Hypothalamus (tissue), 51 donors: ENCODE measurements at places on chromosomes 13 and 19.

DNA sequence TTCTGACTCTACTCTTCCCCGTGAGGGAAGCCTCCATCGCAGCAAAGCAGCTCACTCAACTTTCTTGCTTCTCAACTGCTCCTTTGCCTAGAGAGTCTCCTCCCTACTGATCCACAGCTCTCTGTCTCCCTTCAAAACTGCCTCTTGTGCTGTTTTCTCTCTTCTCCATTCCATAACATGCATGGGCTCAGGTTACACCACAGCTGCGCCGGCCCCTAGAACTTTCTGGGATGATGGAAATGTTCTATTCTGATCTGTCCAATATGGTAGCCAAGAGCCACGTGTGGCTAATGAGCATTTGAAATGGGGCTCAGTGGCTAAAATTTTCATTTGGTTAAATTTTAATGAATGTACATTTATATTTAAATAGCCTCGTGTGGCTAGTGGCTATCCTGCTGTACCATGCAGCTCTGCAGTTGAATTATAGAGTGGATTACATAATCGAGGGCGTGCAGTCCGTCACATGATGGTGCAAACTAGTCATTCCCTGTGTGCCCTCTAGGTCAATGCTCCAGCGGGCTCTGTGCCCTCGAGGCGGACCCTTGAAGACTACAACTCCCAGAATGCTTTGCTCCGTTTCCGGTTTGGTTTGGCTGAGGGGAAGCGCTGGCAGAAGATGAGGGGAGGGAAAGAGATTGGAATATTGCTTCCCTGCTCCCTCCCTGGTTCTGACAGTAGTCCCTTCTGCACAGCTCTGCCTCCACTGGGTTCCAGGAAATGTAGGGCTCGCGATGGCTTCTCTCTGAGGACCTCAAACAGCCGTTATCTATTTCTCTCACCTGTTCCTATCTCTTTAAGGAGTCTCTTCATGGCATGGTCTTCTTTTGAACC is 109.8 kb downstream of the CACNA1A start:
- peak; percentile 5 for DNase-seq

DNA sequence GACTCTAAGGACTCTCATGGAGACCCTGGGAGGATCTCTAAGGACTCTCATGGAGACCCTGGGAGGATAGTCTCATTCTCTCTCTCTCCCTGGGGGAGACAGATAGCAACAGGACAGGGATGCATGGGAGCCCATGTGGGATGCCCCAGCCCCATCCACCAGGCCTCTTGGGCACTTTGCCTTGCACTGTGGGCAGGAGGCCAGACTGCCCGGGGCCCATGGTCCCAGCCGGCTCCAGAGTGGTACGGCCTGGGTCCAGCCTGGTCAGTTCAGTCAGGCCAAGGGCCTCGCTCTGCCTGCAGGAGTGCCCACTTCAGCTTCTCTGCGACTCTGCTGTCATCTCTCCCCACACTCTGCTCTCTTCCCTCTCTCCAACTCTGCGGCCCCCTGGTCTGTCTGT is 48.6 kb upstream of the SHKBP1 start:
- DNase-seq = no peak

DNA sequence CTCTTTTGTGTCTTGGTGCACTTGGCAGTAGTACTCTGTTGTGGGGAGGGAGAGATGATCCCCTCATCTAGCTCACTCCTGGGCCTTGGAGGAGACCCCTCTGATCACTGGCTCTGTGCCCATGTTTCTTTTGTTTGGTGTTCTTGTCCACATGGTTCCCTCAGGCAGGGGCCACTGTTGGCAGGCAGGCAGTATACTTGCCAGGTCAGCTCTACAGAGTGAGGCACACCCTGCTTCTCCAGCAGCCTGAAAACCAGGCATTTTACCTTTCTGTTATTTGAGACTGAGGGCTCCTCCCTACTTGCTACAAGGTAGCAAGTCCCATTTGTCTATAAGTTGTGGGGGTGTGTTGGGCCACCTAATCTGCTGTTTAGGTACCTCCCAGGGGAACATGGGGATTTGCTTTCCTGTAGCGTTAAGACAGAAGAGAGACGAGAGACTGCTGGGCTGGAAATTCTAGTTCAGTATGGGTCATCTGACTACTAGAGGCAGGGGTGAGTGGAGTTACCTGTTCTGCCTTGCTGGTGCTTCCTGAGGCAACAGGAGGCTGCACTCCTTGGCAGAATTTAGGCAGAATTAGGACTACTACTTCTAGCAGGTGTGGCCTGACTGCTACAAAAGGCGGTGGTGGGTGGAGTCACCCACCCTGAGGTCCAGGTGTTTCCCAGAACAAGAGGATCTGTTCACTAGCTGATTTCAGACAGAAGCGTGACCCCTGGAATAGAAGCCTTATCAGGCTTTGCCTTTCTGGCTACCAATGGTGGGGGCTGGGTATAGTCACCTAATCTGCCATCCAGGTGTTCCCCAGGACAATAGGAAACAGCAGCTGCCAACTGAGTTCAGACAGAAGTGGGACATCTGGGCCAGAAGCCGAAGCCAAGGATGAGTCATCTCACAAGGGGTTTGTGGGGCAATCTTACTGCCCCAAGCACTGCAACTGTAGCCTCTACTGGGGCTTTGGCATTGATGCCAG is 843.0 kb upstream of the ATXN8OS start:
- no peak for DNase-seq

DNA sequence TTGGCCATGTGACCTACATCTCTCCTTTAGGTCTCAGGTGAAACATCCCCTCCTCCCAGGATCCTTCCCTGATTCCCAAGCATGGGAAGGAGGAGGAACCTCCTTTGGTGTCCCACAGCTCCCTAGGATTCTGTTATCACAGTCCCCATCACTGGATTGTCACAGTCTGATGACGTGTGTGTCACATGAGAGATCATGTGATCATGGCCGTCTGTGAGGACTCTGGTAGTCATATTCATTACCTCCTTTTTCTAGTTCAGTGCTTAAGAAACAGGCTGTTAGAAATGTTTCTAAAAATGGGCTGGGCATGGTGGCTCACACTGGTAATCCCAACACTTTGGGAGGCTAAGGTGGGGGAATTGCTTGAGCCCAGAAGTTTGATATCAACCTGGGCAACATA is 3.0 kb downstream of the DHX34 start:
- no peak for DNase-seq

DNA sequence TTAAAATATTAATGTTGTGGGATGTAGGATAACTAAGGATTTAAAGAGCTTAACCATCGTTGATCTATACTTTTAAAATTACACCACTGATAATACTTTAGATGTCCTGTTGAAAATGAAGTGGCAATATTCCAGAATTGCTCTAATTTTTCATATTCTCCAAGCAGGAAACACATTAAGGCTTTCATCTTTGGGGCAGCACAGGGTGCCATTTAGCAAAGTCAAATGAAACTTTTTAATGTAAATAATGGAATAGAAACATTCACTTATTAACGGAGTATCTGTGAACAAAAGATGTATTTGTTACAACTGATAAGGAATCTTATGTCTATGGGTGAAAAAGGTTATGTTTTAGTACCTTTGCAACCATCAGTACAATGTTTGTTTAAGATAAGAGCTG is 50.0 kb upstream of the MIR17HG start:
- DNase-seq = no peak

- no peak for DNase-seq
Observed at GRCh38 chr19:55095260-55096060, 19.8 kb downstream of the EPS8L1 start.

- no peak for DNase-seq
Observed at GRCh38 chr13:46202966-46203365, 8.8 kb upstream of the LRRC63 start.

- no peak for DNase-seq
Observed at GRCh38 chr19:36051236-36051635, 2.8 kb downstream of the THAP8 start.

GRCh38 chr19:29098863-29099481 is 114.0 kb downstream of the UQCRFS1 start:
- DNase-seq = no peak

GRCh38 chr13:52739468-52740071 is at the start of gene CNMD:
Gene CNMD (minus strand): TSS chr13:52739820. CDS start chr13:52739701, 119 bp downstream.
- no peak for DNase-seq

DNA sequence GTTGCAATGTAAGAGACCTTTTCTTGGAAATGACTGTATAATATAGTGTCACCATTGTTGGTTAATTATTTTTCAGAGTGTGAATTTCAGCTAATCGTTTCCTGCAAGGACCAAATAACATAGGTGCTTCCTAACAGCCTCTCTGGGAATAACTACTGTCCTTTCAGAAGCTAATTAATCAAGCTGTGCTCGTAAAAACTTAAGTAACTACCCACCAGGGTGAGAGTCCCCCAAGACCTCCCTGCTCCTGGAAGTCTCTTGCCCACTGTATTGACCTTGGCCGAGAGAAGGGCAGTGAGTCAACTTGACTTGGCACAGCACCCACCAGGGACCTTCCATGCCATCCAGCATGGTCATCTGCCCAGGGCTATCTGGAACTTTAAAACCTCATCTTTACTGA is 50.3 kb downstream of the UQCRFS1 start:
- no peak for DNase-seq

DNA sequence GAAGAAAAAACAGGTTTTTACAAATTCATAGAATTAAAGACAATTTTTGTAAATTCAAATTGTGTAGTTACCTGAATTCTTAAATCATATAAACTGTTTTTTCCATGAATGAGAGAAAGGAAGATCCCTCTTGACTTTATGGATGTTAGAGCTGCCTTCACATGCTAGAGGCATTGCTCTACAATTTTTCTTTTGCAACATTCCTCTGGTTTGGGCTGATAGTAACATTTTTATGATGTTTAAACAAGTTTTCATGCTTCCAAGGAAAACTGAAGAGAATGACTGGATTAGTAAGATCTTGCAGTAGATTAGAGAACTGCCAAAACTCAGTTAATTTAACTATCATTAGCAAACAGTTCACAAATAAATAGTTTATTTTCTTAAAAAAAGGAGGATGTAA is 250.6 kb downstream of the GPC6 start:
- no peak for DNase-seq

DNA sequence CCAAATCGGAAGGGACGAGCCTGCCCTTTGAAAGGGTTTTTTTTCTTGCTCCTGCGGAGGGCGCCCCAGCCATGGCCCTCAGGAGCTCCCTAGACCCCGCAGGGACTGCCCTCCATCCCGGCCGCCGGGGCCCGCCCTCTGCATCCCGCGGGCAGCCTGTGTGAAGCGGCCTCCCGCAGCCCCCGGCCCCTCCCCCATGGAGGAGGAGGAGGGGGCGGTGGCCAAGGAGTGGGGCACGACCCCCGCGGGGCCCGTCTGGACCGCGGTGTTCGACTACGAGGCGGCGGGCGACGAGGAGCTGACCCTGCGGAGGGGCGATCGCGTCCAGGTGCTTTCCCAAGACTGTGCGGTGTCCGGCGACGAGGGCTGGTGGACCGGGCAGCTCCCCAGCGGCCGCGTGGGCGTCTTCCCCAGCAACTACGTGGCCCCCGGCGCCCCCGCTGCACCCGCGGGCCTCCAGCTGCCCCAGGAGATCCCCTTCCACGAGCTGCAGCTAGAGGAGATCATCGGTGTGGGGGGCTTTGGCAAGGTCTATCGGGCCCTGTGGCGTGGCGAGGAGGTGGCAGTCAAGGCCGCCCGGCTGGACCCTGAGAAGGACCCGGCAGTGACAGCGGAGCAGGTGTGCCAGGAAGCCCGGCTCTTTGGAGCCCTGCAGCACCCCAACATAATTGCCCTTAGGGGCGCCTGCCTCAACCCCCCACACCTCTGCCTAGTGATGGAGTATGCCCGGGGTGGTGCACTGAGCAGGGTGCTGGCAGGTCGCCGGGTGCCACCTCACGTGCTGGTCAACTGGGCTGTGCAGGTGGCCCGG is 815 bp downstream of the MAP3K10 start:
- DNase-seq = no peak

DNA sequence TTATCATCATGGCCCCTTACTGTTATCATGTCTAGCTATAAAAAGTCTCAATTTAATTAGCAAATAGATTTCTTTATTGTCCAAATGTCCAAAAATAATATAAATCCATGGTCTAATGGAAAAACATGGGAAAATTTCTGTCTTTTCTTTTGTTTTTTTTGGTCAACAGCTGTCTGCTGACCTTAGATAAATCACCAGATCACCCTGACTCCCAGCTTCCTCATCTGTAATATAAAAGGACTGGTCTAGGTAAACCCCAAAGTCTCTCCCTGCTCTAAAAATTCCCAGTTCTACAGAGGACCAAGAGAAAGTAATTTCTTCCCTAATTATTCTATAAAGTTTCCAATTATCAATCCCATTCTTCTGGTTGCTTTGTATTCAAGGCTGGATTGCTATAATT is 30.7 kb upstream of the RCBTB2 start:
- no peak for DNase-seq

DNA sequence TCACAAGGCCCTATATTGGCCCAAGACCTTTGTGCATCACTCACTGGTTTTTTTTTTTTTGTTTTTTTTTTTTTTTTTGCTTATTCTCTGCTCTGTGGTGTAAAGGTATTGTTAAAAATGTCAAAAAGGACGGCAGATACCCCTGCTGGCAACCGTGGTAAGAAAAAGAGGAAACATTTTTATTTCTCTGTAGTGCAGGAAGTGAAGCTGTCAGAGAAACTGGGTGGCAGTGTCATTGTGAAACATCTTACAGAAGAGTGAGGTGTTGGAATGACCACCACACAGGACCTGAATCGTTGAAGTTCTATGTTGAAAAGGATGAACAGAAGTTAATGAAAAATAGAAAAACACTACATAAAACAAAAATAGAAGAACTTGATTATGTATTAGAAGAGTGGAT is 346.4 kb downstream of the FGF9 start:
- DNase-seq = no peak

- peak; percentile 16 for DNase-seq
Observed at GRCh38 chr13:42272115-42272803, at the start of gene AKAP11. Gene AKAP11 (plus strand): TSS chr13:42272152. CDS start chr13:42286349, 14,197 bp downstream.

DNA sequence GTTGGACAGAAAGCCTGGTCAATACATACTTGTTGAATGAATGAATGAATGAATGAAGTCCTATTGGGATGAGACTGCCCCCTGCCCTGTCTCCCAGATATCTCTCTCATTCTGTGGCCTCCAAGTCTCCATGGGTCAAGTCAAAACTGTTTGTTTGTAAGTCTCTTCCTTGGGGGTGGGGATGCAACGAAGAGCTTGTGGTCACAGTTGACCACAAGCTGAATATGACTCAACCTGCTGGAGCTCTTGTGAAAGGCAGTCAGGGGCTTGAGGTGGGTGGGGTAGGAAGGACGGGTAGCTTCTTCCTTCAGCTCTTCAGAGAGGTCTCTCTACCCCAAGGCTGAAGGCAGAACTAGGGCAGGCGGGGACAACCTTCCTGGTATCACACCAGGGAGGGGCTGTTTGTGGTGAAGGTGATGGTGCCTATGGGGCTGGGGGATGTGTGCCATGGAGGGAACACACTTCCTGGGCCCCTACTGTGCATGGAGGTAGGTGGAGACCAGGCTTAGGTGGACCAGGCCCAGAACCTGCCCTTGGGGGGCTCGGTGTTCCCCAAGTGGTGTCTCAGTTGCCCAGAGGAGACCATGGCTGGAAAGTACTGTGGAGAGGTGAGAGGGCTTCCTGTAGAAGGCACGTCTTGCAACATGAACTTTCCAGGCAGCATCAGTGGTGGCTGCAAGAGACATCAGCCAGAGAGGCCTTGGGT is 8.0 kb downstream of the MYO1F start:
- no peak for DNase-seq

GRCh38 chr19:47713046-47714021 is at the start of gene EHD2:
Gene EHD2 (plus strand): TSS chr19:47713422. CDS start chr19:47716613, 3,191 bp downstream.
- DNase-seq = peak; percentile 11

- DNase-seq = no peak
Observed at GRCh38 chr13:109529964-109530363, 256.4 kb downstream of the IRS2 start.

- no peak for DNase-seq
Observed at GRCh38 chr19:19381007-19381926, 24.2 kb upstream of the GATAD2A start.

GRCh38 chr13:74168263-74168675 is 34.1 kb upstream of the KLF12 start:
- no peak for DNase-seq

- DNase-seq = no peak
Observed at GRCh38 chr13:56102641-56103040, 1038.1 kb upstream of the PRR20A start.
